ENCODE measurements at places on chromosomes 6 and 20.
A peak's percentile ranks its signal among the peaks of the same experiment; 100 is the strongest.

DNA sequence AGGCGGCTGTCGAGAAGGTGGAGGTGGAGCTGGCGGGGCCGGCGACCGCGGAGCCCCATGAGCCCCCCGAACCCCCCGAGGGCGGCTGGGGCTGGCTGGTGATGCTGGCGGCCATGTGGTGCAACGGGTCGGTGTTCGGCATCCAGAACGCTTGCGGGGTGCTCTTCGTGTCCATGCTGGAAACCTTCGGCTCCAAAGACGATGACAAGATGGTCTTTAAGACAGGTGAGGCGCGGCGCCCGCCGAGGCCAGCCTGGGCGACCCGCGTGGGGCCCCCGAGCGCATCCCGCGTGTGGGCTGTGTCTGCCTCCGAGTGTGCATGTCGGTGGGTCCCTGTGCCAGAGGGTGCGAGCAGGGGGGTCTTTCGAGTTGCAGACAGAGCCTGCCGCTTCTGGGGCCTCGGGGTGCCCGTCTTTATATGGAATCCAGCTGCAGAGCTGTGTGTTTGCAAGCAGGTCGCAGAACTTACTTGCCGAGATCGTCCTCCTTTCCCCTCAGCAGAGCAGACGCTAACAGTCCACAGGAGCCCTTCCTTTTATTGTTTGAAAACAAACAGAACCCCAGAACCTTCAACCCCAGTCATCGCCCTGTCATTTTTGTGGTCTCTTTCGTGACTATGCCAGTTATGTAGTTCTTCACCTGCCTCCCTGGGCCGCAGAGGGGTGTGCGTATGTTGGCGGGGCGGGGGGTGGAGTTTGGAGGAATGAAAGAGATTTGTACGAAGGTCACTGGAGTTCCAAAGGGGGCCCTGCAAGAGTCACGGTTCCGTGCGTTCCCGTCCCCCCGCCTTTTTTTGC, 766 bp downstream of the SLC16A10 start:
- DNase-seq = peak; percentile 19

GRCh38 chr6:166006900-166007301, 160.8 kb downstream of the TBXT start:
- DNase-seq = no peak

- DNase-seq = no peak
Measured at GRCh38 chr6:111842891-111843290, 30.4 kb downstream of the FYN start.

- DNase-seq = no peak
Measured at GRCh38 chr6:6796818-6797217, 208.3 kb downstream of the LY86 start.

GRCh38 chr6:113055061-113055460, 707.9 kb downstream of the RFPL4B start:
- DNase-seq = no peak

GRCh38 chr6:150149146-150149545, 6.3 kb downstream of the PPP1R14C start:
- DNase-seq = no peak

- DNase-seq = no peak
Measured at GRCh38 chr6:15553736-15554294, 109.0 kb downstream of the DTNBP1 start.

DNA sequence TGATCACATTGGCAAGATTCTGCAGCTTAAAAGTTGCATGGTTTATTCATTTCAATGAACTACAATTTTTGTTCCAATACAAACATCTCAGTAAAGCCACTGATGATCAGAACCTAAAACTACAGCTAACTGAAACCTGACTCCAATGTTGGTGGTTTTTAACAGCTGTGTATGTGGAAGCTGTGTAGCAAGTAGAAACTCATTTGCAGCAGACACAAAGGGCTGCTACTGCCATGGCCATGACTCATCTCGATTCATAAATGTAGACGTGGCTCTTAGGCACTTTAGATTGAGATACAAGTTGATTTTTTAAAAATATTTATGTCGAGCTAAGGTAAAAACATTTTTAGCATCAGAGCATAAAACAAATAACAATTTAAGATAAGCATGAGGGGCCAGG, 19.5 kb upstream of the MAP3K4 start:
- no peak for DNase-seq

DNA sequence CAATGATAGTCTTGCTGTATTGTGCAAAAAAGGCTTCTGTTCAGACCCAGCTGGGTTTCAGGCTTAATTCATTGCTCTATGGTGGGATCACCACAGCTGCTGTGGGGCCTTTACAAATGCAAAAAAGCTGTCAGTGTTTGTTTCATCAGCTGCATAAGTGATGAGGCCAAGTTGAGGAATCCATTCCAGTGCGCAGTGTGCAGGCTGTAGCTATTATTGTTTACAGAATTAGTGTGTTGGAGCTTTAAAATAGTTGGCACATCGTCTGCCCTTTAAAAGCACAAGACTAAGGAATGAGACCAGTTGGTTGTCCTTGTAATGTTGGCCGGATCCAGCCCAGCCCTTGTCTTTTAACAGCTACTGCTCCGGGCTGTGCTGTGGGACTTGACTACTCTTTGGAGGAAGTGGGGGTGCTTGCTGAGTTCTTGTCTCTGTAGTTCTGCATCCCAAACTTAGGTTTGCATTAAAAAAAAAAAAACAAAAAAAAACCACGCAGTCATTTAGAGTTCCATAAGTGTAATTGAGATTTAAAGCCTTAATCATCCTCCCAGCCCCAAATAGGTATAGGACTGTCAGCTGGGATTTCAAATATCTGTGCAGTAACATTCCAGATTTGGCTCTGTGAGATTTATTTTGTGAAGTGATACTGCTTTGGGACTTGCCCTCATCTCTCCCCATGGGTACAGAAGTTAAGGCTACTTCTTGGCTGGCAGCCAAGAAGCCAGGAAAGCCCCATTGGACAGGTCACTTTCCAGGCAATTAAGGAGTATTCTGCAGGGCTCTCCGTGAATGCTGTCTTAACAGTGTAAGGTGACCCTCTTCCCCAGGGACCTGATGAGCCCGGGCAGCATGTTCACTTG, 19.3 kb downstream of the JARID2 start:
- peak; percentile 39 for DNase-seq

DNA sequence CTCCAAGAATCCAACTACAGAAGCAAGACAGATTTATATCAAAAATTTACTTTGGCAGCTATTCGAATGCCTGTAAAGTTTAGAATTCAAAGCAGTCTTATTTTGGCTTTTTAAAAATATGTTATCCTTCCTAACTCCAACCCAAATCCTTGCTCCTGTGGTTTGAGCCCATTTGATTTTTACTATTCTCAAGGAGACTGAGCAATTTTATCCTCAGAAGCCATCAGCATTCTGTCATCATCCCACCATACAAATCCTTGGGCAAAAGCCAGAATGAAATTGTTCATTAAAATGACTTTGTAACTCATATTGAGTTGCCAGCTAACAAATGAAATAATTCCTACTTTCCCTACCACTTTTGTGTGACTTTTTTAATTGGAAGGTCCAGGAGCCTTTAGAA, 392.8 kb downstream of the ADGRB3 start:
- DNase-seq = no peak

- no peak for DNase-seq
Measured at GRCh38 chr6:147057705-147058342, 146.4 kb upstream of the STXBP5 start.
